Smooth muscle cell of bladder (primary cell): ENCODE measurements at places on chromosomes 2 and 18. TPM values are rescaled to one million over a fixed set of nuclear protein-coding genes. Genes with fewer than 3 reads are reported as not detected.

YIPF4 gene
- 10.7 and 23.6 TPM in 2 replicates for total RNA-seq

TMEM247 gene
- total RNA-seq: not detected in 2 replicates

DSC2 gene
- under 0.01 TPM in 1 of 2 replicates, not detected in the other for total RNA-seq

CELF4 gene
- total RNA-seq: 0.09 TPM in 1 of 2 replicates, not detected in the other

LONRF2 gene
- 0.28 TPM in 2 replicates for total RNA-seq

GKN1 gene
- not detected in 2 replicates for total RNA-seq

ACTG2 gene
- 12.3 and 20.1 TPM in 2 replicates for total RNA-seq

OTOF gene
- total RNA-seq: under 0.01 and 0.14 TPM in 2 replicates

ST8SIA3 gene
- total RNA-seq: not detected in 2 replicates

CLEC4F gene
- not detected in 2 replicates for total RNA-seq

FAHD2B gene
- total RNA-seq: 7.0 and 7.5 TPM in 2 replicates

PTPRN gene
- 6.4 and 57.0 TPM in 2 replicates for total RNA-seq

C2orf66 gene
- total RNA-seq: not detected in 2 replicates

PROKR1 gene
- not detected in 2 replicates for total RNA-seq

RNF125 gene
- total RNA-seq: 0.28 TPM in 2 replicates

SERPINB7 gene
- 1.4 and 4.1 TPM in 2 replicates for total RNA-seq

CCBE1 gene
- 16.6 and 21.7 TPM in 2 replicates for total RNA-seq

ATP6V1C2 gene
- total RNA-seq: under 0.01 TPM in 1 of 2 replicates, not detected in the other

ATP8B1 gene
- total RNA-seq: 8.2 and 18.6 TPM in 2 replicates

DSG4 gene
- total RNA-seq: not detected in 2 replicates

SLC5A7 gene
- not detected in 2 replicates for total RNA-seq

LRRFIP1 gene
- total RNA-seq: 41.7 and 49.8 TPM in 2 replicates

PLCL1 gene
- 1.1 and 2.2 TPM in 2 replicates for total RNA-seq

ALPP gene
- not detected in 2 replicates for total RNA-seq

CDH2 gene
- total RNA-seq: 33.7 and 72.4 TPM in 2 replicates

SERPINB10 gene
- total RNA-seq: not detected in 2 replicates

TPO gene
- total RNA-seq: not detected in 2 replicates

CASP8 gene
- 19.1 and 21.5 TPM in 2 replicates for total RNA-seq

CHRNA1 gene
- 0.09 and 0.14 TPM in 2 replicates for total RNA-seq

RALBP1 gene
- 47.4 and 54.6 TPM in 2 replicates for total RNA-seq

APLF gene
- total RNA-seq: 4.8 and 7.0 TPM in 2 replicates

GKN2 gene
- not detected in 2 replicates for total RNA-seq

PTPRM gene
- total RNA-seq: 71.8 and 72.0 TPM in 2 replicates

CYP27A1 gene
- 17.1 and 19.9 TPM in 2 replicates for total RNA-seq

CCDC150 gene
- 1.9 and 3.3 TPM in 2 replicates for total RNA-seq

FEV gene
- not detected in 2 replicates for total RNA-seq

LHCGR gene
- not detected in 2 replicates for total RNA-seq

QPCT gene
- 4.0 and 9.5 TPM in 2 replicates for total RNA-seq

RGPD3 gene
- total RNA-seq: 0.09 and 0.14 TPM in 2 replicates

IL37 gene
- total RNA-seq: not detected in 2 replicates

CNGA3 gene
- total RNA-seq: under 0.01 TPM in 1 of 2 replicates, not detected in the other

TAF4B gene
- 1.7 and 1.9 TPM in 2 replicates for total RNA-seq

ZBTB7C gene
- under 0.01 TPM in 2 replicates for total RNA-seq

INPP4A gene
- 25.6 and 31.4 TPM in 2 replicates for total RNA-seq
